HT-29 (cell line): ENCODE measurements at places on chromosomes 3 and 15. TPM values are rescaled to one million over a fixed set of nuclear protein-coding genes. Genes with fewer than 3 reads are reported as not detected.

The DAZL gene
- not detected in 2 replicates for total RNA-seq

The EXD1 gene
- not detected in 2 replicates for total RNA-seq

DNA sequence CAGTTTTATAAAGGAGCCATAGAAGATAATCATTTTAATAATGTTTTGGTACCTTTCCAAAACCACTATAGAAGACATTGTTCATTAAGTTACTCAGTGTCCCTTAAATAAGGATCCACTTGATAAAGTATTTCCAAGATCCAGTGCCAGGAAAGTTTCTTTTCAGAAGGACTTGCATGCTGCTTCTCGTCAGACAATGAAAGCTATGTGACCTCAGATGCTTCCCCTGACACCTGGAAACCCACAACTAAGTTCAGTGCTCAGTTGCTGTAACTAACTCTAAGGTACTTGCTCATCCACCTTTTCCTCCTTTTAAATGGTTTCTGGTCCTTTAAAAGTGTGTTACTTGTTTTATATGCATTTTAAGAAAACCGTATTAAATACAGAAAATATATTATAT is 7.3 kb downstream of the SSR3 start:
- no peak for DNase-seq

DNA sequence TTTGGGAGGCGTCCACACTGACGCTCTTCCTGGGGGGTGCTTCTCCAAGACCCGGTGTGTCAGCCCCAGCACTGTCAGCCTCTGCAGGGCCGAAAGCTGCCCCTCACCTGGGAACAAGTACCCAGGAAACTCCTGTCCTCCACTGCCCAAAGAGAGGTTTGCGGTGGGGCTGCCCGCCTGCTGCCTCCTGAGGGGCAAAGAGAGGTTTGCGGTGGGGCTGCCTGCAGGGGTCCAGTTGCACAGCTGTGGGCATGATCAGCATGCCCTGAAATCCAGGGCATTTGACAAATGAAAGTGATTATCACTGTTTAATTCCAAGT is 15.1 kb upstream of the SNRPA1 start:
- no peak for DNase-seq

DNA sequence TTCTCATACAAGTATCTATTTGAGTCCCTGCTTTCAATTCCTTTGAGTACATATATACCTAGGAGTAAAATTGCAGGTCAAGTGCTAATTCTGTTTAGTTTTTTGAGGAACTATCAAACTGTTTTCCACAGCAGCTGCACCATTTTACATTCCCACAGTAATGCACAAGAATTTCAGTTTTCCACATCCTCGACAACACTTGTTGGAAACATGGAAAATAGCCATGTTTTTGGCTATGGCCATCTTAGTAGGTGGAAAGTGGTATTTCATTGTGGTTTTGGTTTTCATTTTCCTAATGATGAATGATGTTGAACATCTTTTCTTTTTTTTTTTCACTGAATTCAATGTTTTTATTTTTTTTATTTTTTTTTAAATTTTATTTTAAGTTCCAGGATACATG is 44.4 kb upstream of the TNFAIP8L3 start:
- DNase-seq: no peak

GRCh38 chr15:101105059-101105891 is 146.6 kb downstream of the CHSY1 start:
- DNase-seq: no peak

DNA sequence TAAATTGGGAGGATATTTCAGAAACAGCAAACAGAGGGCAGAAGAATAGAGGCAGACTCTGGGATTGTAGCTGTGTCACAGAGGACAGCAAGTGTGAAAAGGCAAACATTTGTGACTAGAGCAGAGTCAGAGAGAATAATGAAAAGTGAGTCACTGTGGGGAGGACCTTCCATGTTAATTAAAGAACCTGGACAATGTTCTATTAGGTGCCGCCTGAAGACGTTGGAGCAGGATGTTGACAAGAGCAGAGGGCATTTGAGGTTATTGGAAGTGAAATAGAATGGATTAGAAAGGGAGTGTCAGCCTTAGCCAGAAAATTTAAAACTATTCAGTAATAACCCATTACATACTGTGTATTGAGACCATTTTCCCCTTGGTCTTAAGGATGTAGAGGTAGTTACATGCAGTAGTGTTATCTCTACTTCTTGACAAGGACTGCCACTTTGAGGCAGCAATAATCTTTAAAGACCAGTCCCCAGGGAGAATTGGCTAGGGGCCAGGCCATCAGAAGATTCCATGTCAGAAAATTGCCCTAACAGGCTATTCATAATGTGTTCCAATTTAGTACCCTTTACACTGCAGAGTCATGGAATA is 5.8 kb downstream of the ACKR2 start:
- no peak for DNase-seq

- DNase-seq: no peak
Measured at GRCh38 chr3:109072194-109072593, 45.7 kb downstream of the MORC1 start.

- no peak for DNase-seq
Measured at GRCh38 chr15:65102912-65103311, 12.1 kb downstream of the UBAP1L start.

DNA sequence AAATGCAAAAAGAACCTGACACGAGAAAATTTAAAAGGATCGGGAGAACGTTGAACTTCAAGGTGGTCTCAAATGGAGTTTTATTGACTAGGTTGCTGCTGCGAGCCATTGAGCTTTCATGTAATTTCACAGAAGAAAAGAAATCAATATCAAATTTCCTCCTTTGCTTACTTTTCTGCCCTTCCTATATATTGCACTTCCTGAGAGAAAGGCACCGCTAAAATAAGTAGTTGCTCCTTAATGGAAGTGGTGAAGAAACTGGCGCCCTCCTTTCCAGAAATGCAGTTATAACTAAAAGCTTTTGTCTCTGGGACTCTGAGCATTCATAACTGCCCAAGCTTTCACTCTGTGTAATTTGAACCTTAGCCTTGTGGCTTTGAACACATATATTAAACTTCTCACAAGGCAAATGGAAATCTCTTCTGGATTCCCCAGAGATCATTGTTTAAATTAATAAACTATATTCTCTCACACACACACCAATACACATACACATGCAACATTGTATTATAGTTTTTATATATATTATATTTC is 13.4 kb downstream of the EID1 start:
- no peak for DNase-seq

DNA sequence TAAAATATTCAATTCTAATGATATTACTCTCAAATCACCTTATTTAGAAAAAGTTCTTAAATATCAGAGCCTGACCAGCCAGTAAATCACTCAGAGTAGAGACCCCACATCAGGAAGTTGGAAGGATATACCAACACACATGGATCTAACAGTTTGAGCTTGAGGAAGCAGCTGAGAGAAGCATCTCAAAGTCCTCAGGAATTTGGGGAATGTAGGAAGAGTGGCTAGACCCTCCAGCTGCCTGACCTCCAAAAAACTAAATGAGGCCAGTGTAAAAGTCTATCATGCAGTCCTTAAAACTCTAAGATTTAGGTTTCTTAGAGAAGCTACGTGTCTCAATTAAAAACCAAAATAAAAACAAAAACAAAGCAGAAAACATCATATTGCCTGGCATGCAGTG is 55.4 kb downstream of the SETD2 start:
- no peak for DNase-seq

DNA sequence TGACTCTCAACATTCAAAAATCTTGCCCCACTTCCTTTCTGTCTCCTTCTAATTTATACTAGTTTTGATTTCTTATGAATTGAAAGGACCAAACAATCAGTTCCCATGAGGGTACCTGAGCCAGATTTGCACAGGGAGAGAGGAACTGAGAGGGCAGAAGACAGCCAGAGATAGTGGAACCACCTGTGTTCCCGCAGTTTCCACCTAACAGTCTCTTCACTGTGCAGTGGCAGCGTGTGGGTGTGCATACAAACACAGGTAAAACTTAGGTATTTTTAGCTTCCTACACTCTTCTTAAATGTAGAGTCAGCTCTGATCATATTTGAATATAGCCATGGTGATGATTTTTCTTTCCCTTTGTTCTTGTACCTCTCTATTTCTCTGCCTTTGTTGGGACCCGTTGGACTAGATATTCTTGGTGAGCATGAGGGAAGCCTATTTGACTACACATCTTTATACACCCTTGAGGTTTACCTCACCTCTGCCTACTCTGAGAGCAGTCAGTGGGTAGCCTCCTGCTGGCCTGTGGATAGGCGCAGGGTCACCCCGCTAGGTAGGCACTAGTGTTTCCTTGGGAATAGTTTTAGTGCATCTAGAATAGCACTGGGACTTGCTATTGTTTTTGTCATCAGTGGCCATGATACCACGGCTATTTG is 58.8 kb downstream of the MAP3K13 start:
- DNase-seq: no peak
